ENCODE measurements at places on chromosomes 6 and 20.

- no peak for DNase-seq
These were observed 24.2 kb upstream of the SIRPA start for GRCh38 chr20:1870792-1871550.

- no peak for DNase-seq
These were observed 83.8 kb downstream of the IYD start for GRCh38 chr6:150452428-150453243.

- no peak for DNase-seq
These were observed 134.8 kb downstream of the DTNBP1 start for GRCh38 chr6:15527838-15528617.

- DNase-seq: no peak
These were observed 15.7 kb downstream of the PXMP4 start for GRCh38 chr20:33704197-33704924.

DNA sequence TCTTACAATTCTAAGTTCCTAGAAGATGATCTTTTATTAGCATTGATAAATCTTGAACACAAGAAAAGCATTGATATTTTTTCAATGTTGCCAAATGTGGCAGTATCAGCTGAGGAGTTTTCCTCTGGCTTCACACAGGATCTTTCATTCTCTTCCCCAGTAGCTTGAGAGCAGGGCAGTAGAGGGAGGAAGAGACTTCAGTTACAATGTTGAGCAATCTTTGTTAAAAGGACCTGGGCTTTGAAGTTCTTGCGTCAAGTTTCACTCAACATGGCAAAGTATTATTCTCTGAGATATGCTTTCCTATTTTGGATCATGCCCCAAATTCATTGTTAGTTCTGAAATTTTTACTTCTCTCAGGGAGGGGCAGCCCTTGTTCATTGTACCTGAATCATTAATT, 238.0 kb downstream of the COL12A1 start:
- DNase-seq: no peak

GRCh38 chr6:12333128-12333527, 43.0 kb downstream of the EDN1 start:
- no peak for DNase-seq

DNA sequence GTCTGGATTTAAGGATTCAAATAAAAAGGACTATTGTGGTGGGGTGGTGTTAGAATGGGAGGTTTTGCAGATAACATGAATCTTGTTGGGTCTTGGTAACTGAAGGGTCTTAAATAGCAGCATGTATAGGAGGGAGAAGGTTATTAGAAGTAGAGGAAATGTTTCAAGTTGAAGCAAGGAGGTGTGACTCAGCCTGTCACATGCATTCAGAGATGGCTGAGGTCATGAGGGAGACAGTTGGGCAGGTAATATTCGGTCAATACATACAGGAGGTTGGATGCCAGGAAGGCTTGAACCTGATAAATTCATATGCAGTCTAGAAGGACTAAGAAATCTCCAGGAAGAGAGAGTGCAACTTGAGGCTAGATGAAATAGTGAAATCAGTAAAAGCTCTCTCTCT, 6.1 kb downstream of the KLHL31 start:
- DNase-seq: no peak

GRCh38 chr6:119273272-119274196, 76.0 kb downstream of the MAN1A1 start:
- no peak for DNase-seq

GRCh38 chr20:61890210-61890609, 175.5 kb downstream of the TAF4 start:
- DNase-seq: no peak

- no peak for DNase-seq
These were observed 235.0 kb downstream of the TTLL2 start for GRCh38 chr6:167559675-167560479.

GRCh38 chr6:156760377-156760776, 16.8 kb upstream of the ARID1B start:
- no peak for DNase-seq

DNA sequence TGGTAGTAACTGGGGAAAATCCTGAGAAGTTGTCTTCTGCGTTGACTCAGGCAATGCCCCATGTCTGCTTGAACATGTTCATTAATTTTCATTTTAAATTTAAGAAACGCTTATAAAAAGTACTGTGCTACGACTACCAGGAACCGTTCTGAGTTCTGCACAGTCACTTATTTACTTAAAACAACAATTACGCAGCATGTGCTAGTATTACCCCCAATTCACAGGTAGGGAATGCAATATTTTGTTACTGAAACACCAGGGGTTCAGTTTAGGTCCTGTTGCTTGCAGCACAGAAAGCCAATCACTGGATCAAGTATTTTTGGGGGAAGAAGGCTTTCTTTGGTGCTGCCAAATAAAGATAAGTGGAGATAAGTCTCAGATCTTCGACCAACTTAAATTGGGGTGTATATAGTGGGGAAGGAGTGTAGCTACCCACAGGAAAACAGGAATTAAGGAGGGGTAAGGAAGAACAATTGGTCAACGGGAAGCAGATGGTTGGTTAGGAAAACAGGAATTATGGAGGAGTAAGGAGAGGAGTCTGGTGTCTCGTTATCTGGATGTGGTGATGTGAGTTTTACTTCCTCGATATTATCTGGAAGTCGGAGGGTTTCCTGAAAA, 5.2 kb upstream of the LRP11 start:
- no peak for DNase-seq

DNA sequence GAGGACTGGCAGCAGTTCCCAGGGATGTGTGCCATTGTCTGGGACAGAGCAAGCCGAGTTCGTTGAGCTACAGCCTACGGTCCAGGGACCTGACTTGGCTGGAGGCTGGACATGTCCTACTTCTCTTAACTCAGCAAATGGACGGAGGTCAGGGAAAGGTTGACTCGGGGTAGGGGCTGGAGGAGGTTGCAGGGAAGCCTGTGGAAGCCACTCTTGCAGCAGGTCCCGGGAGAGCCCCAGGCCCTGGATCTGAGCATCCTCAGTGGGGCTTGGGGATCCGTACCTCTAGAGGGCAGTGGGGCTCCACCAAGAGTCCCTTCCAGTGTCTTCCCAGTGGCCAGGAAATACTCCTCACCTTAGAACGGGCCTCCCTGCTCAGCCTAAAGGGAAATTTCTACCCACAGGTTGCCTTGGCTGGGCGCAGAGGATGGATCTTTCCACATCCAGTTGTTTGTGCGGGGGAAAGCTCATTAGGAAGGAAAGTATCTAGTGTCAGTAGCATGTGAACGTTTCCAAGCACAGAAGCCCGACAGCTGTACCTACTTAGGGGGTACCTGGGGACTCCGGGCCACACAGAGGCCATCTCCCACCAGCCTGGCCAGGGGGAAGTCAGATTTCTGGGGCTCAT, 170.2 kb downstream of the NFATC2 start:
- DNase-seq: peak; percentile 28

DNA sequence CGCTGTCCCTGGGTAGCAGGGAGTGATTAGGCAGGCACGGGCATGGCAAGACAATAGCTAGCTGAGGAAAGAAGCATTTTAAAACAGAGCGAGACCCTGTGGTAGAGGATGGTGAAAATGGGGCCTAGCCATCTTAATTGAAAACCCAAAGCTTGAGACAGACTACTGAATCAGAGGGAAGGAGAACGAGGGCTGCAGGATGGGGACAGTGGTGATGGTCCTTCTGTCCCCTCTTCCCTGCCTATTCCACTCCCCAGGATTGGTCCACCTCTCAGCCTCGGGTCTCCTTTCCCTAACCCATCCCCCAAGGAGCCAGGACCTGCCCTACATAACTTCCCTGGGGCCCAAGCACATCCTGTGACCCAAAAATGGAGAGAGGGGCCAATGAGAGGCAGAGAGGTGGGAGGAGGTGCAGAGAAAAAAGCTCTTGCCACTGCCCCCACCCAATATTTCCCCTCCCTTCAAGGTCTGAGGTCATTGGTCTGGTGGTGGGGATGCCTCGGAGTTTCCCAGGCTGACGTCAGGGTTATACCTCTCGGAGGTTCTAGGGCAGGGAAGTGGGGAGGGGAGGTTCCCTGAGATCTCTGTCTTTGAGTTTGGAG, 884 bp upstream of the CUTA start:
- DNase-seq: peak; percentile 43

GRCh38 chr6:111748231-111748647, 125.0 kb downstream of the FYN start:
- no peak for DNase-seq

DNA sequence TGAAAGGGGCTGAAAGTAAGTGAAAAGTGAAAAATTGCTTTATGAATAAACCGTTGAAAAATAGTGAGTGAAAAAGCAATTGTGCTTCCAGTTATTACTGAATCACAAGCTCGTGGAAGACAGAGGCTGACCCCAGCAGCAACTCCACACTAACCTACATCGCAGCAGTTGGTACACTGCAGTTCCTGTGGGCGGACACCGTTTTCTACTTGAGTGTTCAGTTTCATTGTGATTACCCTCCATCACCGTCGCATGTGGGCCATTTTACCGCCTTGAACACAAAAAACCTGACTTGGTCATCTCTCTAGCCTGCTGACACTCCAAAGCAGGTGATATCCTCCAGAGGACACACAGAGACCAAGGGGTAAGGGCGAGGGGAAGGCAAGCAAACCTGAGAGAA, 28.4 kb downstream of the PRDM1 start:
- peak; percentile 60 for DNase-seq

- DNase-seq: no peak
These were observed 110.9 kb upstream of the JAG1 start for GRCh38 chr20:10784554-10785183.

DNA sequence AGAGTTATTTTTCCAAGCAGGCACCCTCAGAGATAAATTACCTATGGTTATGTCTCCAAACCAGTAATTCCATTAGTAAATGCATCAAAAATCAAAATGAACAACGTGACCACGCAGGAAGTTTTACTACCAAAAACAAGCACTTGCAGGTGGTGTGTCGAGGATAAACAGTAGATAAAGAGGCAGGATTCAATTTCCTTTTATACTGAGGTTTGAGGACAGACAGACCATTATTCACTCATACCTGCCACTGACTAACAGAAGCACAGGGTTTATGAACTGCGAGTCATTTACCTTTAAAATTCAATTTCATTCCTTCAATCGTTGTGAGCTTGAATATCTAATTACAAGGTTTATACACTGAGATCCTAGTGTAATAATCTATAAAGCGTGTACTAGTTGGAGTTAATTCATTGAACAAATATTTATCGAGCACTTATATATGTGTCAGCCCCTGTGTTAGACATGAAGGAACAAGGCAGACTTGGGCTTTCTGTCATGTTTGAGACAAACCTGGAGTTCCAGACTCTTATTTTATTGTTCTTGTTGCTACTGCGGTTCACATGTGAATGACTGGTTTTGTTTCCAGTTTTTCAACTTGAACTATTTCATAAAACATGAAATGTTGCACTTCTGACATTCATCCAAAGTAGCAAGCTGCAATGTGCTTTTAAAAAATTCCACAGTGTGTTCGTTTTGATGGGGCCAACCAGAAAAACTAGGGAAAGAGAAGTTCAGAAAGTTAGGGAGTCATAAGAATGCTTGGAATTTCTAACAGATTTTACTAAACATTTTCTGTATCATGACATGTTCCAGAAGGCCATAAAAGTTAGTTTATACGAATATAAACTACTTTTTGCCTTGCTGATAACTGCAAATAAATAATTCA, 205.6 kb downstream of the UST start:
- DNase-seq: no peak

DNA sequence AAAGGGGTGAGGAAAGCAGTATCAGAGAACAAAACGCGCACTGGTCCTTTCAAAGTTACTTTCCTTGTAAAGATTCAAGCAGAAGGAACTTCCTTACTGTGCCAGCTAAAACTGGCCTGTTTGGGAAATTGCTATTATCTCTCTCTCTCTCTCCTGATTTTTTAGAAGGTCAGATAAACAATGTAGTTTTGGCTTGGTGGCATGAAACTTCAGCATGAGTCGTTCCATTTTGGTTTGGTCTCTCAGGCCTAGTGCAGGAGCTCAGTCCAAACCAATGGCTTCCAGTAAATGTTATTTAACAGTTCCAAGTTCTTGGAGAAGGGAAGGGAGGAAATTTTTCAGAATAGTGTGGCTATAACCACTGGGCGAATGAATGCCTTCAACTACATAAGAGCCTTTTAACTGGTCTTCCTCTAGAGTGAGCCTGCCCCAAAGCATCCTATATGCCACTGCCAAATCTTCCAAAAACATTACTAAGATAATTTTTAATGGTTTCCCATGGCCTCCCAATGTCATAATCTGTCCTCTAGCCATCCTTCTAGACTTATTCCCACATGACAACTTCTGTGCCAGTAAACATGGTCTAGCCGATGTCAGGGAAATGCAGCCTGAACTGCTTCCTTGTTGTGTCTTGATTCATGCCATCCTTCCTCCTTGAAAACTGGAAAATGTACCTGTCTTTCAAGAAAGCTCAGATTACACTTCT, 9.1 kb upstream of the SNX9 start:
- DNase-seq: no peak

GRCh38 chr20:45041464-45042337, 59.2 kb downstream of the KCNS1 start:
- DNase-seq: no peak

- no peak for DNase-seq
These were observed 17.0 kb downstream of the PTPN1 start for GRCh38 chr20:50527068-50527605.

- no peak for DNase-seq
These were observed 396.1 kb downstream of the PLCB1 start for GRCh38 chr20:8527998-8528723.

DNA sequence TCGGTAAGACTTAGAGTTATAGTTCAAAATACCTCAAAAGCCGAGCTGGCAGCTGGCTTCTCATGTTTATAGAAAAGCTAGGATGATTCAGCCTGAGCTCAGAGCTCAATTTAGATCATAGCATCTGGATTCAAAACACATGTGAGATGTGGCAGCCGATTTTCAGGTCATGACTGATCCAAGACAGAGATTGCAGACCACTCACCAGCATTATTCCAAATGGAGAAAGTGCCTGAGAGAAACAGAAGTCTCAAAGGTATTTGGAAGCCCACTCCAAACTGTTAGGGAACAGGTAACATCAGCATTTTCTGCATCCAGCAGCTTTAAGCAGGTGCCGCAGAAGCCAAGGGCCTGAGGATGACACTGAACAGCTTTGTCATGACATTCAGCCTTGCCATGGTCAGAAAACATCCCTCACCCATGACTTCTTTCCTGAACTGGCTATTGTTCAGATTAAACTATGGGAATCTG, 102.2 kb downstream of the BACH2 start:
- DNase-seq: no peak

DNA sequence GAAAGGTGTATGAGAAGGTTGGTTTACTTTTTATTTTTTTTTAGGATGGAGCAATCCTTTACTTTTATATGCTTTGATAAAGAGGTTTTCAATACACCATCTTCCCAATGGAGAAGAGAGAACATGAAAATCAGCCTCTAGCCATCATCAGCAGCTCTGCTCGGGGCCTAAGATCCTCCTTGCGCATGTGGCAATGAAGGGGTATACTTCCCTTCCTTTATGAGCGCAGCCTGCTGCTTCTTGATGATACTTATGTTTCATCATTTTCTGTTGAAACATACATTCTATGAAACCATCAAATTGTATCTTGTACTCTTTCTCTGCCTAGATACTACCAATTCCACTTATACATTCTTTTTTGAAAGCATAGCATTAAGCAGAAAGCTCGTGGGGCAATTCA, 74.5 kb downstream of the MAP7 start:
- no peak for DNase-seq

GRCh38 chr6:22222469-22222868, 74.4 kb downstream of the PRL start:
- DNase-seq: no peak

- DNase-seq: no peak
These were observed 39.5 kb downstream of the DCBLD1 start for GRCh38 chr6:117521791-117522502.

GRCh38 chr6:31180500-31180899, 10.0 kb upstream of the POU5F1 start:
- peak; percentile 39 for DNase-seq

GRCh38 chr6:150878347-150879213, 13.1 kb downstream of the MTHFD1L start:
- no peak for DNase-seq

GRCh38 chr6:160881148-160881808, 110.3 kb upstream of the MAP3K4 start:
- DNase-seq: no peak
